ENCODE measurements at places on chromosomes 7 and 10. TPM values are rescaled to one million over a fixed set of nuclear protein-coding genes. Genes with fewer than 3 reads are reported as not detected.

CYP2E1 gene
- 2.8 TPM for total RNA-seq

TAS2R40 gene
- not detected for total RNA-seq

PDE1C gene
- total RNA-seq, result not detected

TFPI2 gene
- total RNA-seq, result not detected

CUTC gene
- 29.8 TPM for total RNA-seq

CDHR3 gene
- total RNA-seq, result 12.1 TPM

SEMA3A gene
- total RNA-seq, result 0.78 TPM

KIAA1549 gene
- total RNA-seq, result 0.06 TPM

LRRD1 gene
- total RNA-seq, result not detected

GRCh38 chr10:93754761-93755160 lies 3.0 kb upstream of the LGI1 start:
- H3K4me1 ChIP-seq, result peaks cover 7% of the 10 kb centered on the region
- H3K27ac ChIP-seq, result no peak overlapping the region
- H3K27me3 ChIP-seq, result no peaks in the 10 kb centered on the region
- DNase-seq, result no peak
- H3K4me3 ChIP-seq, result no peak overlapping the region

GRCh38 chr7:66304536-66304935 lies 99.4 kb downstream of the TPST1 start:
- no peaks in the 10 kb centered on the region for H3K4me1 ChIP-seq
- no peak overlapping the region for H3K27ac ChIP-seq
- H3K36me3 ChIP-seq, result no peaks in the 10 kb centered on the region
- H3K27me3 ChIP-seq, result no peaks in the 10 kb centered on the region
- H3K4me3 ChIP-seq, result no peak overlapping the region
- no peak for DNase-seq

GRCh38 chr7:101235050-101235449 lies 2.6 kb downstream of the CLDN15 start:
- no peaks in the 10 kb centered on the region for H3K4me1 ChIP-seq
- no peak overlapping the region for H3K27ac ChIP-seq
- H3K36me3 ChIP-seq, result peaks cover 23% of the 10 kb centered on the region
- no peaks in the 10 kb centered on the region for H3K27me3 ChIP-seq

DNA sequence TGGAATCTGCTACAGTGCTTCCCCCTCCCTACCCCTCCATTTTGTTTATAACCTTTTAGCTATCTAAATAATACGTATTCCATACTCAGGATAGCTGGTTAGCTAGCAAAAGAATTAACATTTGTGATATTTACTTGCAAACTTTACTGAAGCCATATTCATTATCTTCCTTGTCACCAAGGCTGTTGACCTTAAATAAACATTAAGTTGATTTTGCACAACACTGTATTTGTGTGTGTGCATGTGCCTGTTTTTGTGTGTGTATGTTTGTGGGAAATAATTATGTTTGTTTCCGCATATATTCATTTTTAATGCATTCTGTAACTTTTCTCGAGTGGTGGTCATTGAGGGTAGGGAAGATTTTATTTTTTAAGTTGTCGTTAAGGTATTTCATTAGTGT lies 15.9 kb downstream of the TMEM60 start:
- H3K36me3 ChIP-seq, result peaks cover 14% of the 10 kb centered on the region
- no peak for DNase-seq
- H3K4me1 ChIP-seq, result no peaks in the 10 kb centered on the region

DNA sequence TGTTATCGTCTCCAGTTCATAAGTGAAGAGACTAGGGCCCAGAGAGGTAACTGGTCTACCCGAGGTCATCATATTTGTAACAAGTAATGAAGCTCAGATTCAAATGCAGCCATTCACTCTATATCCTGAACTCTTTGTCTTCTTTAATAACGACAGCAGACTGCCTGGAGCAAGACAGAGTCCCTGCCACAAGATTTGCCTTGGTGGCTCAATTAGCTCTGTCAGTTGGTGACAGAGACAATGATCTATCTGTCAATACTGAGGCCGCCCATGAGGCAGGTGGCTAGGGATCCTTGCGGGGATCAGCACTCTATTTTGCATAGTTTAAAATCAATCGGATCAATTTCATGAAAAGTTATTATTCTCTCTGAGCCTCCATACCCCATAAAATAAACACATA lies 43.9 kb downstream of the SH3PXD2A start:
- no peak overlapping the region for H3K4me3 ChIP-seq
- no peaks in the 10 kb centered on the region for H3K36me3 ChIP-seq
- DNase-seq, result no peak
- H3K27me3 ChIP-seq, result no peaks in the 10 kb centered on the region
- no peaks in the 10 kb centered on the region for H3K4me1 ChIP-seq

DNA sequence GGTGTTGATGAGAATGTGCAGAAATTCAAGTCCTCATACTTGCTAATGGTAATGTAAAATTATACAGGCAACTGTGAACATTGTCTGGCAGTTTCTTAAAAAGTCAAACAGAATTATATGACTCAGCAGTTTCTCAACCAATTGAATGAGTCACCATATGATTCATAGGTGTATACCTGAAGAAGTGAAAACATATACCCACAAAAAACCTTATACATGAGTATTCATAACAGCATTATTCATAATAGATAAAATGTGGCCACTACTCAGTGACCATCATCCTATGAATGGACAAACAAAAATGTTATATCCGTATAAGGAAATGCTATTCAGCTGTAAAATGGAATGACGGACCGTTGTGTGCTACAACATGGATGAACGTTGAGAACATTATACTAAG lies 253.5 kb downstream of the MALRD1 start:
- no peaks in the 10 kb centered on the region for H3K4me1 ChIP-seq
- H3K27ac ChIP-seq, result no peak overlapping the region
- no peak overlapping the region for H3K4me3 ChIP-seq
- H3K36me3 ChIP-seq, result no peaks in the 10 kb centered on the region
- DNase-seq, result no peak

GRCh38 chr7:129642871-129643549 lies 31.5 kb downstream of the NRF1 start:
- H3K4me1 ChIP-seq, result no peaks in the 10 kb centered on the region
- no peaks in the 10 kb centered on the region for H3K36me3 ChIP-seq
- DNase-seq, result no peak
- no peaks in the 10 kb centered on the region for H3K27me3 ChIP-seq
- no peak overlapping the region for H3K4me3 ChIP-seq

GRCh38 chr10:122541541-122542002 lies 19.0 kb upstream of the DMBT1 start:
- no peaks in the 10 kb centered on the region for H3K36me3 ChIP-seq
- H3K4me1 ChIP-seq, result peaks cover 53% of the 10 kb centered on the region
- no peak overlapping the region for H3K4me3 ChIP-seq
- peak overlapping the region; percentile 31 for H3K27ac ChIP-seq

GRCh38 chr7:4724648-4725013 lies 42.5 kb downstream of the FOXK1 start:
- peaks cover 4% of the 10 kb centered on the region for H3K36me3 ChIP-seq
- peaks cover 18% of the 10 kb centered on the region for H3K4me1 ChIP-seq
- H3K4me3 ChIP-seq, result peak overlapping the region; percentile 37

DNA sequence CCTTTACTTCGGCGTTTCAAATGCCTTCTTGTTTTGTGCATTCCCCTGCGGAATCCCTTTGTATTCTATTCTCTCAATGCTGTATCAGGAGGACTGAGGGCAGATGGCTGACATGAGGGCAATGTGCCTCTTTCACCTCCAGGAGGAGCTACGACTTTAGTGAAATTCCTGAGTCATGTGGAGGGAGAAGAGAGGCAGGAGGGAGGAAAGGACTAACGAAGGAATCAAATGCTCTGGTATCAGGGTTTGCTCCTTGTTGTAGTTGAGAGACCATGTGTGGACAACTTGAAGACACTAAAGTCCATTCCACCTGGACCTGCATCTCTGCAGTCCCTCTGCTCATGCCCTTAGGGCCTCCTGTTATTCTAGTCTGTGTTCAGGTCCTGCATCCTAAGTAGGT lies 40.2 kb upstream of the PRSS58 start:
- H3K36me3 ChIP-seq, result no peaks in the 10 kb centered on the region
- H3K27me3 ChIP-seq, result no peaks in the 10 kb centered on the region
- no peak overlapping the region for H3K4me3 ChIP-seq

DNA sequence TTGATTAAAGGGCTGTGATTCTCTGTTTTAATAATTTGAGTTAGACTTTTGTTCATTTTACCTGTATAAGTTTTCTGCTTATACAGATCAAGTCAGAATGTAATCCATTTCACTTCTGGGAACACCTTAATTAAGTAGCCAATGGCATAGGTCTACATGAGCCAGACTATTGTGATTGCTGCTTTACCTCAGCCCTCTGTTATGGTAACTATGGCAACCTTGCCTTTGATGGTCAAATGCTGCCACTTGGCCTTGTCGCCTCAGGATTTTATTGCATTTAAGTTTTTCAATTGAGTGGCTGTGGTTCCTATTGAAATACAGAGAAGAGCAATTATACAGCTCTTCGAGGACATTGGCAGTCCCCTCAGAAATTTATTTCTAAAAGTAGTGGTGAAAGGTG lies 64.3 kb upstream of the TMEM106B start:
- no peaks in the 10 kb centered on the region for H3K27me3 ChIP-seq
- H3K36me3 ChIP-seq, result no peaks in the 10 kb centered on the region
- DNase-seq, result no peak

DNA sequence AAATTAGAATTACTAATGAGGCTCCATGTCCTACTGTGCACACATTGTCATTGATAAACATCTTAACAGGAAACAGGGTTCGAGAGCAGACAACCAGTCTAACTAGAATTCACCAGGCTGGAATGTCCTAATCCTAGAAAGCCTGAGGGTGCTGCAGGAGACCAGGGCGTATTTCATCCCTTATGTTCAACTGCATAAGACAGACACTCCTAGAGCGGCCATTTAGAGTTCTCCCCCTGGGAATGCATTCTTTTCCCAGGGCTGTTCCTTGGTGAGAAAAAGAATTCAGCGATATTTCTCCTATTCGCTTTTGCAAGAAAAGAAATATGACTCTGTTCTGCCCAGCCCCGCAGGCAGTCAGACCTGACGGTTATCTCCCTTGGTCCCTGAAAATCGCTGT lies 486.0 kb downstream of the REEP3 start:
- H3K4me3 ChIP-seq, result no peak overlapping the region
- no peak overlapping the region for H3K27ac ChIP-seq
- DNase-seq, result no peak
- no peaks in the 10 kb centered on the region for H3K4me1 ChIP-seq

- DNase-seq, result no peak
- peak overlapping the region; percentile 99 for H3K27ac ChIP-seq
- peak overlapping the region; percentile 83 for H3K4me3 ChIP-seq
These were observed 17.8 kb downstream of the PRSS2 start for GRCh38 chr7:142788303-142789289.
